ENCODE measurements at places on chromosomes 1 and 21.

GRCh38 chr1:93078986-93079654 lies at the start of gene MTF2:
Gene MTF2 (plus strand): TSS chr1:93079283. CDS start chr1:93079527, 244 bp downstream.
- DNase-seq = peak; percentile 99

- no peak for DNase-seq
Measured at GRCh38 chr1:230030122-230030821, 36.8 kb upstream of the GALNT2 start.

DNA sequence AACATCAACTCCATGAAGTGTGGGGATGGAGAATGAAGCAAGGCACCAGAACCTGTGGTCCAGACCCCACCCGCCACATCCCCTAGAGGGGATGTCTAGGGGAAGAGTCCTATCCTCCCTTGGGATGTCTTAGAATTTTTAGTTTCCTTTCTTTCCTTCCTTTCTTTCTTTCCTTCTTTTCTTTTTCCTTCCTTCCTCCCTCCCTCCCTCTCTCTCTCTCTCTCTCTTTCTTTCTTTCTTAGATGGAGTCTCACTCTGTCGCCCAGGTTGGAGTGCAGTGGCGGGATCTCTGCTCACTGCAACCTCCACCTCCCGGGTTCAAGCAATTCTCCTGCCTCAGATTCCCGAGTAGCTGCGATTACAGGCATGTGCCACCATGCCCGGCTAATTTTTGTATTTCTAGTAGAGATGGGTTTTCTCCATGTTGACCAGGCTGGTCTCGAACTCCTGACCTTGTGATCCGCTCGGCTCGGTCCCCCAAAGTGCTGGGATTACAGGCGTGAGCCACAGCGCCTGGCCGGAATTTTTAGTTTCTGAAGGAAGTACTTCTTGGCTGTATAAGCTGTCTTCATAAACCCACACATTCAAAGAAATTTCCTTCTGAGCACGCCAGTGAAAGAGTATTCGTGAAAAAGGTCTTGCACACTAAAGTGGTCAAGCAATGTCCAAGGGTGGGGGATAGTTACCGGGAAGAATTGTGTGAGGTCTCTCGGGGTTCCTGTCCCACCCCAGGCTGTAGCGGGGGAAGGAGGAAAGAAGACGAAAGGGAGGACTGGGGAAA lies 20.8 kb upstream of the LEFTY2 start:
- no peak for DNase-seq

DNA sequence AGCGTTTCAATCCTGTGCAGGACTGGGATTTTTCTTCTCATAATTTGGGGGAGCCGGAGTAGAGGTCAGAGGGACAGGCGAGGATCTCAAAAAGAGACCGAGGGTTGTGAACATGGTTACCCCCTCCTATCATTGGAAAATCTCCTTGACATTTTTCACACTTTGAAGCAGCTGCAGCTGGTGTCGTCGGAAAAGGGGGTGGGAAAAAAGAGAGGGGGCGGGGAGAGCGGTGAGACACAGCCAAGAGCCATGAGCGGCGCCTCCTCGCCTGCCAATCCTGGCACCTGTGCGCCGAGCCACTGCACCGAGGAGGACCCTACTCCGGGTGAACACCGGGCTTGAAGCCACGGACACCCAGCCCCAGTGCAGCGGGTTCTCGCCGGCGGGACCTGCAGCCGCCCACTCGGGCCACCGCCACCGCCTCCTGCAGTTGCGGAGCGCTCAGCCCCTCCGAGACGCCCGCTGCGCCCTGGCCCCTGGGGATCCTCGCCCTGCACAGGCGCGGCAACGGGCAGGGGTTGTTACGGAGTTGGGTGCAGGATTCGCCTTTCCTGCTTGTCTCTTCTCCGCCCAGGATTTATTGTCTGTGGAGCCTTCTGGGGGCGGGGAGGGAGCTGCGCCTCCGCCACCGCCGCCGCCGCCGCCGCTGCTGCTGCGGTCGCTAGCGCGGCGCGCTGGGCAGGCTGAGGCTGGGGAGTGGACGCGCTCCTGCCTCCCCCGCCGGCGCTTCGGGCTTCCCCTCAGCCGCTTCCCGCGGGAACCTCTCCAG lies at the start of gene LRRC7:
LRRC7 (plus strand) TSS at position 271 of the 769 bp plus-strand sequence. CDS start 718 bp downstream, outside the sequence.
- DNase-seq = peak; percentile 5

DNA sequence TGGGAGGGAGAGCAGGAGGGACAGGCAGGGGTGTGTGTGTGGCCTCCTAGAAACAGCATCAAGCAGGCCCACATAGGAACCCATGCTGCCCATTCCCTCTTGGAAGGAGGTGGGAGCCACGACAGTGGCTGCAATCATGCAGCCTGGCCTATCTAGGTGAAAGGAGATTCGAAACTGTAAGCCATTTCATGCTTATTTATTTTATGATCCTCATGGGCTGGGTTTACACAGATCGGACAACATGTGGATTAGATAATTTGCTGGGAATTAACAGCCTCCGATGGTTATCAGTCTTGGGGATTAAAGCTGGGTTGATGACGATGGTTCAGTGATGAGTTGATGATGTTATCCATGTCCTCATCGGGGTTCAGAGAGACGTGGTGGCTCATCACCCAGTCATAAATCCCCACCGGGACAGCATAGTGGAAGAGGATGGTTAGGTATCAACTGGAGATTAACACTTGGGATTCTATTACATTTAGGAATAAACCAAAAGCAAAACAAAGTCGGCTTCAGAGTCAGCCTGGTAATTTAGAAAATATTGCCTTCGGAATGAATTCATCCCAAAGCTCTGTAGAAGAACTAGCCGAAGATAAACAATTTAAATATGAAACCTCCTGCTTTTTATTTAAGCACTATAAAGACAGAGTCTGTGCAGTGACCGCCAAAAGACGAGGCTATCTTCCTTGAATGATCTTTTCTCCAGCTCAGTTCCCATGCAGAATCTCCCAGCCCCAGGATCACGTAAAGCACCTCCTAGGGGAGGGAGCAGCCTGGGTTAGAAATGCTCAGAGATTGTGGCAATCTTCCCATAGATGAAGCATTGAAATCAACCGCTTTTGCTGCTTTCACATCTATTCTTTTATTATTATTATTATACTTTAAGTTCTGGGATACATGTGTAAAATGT lies 252.8 kb downstream of the FOXD2 start:
- no peak for DNase-seq

- no peak for DNase-seq
Measured at GRCh38 chr1:40914927-40915569, 52.9 kb upstream of the CITED4 start.

GRCh38 chr21:45439901-45440461 lies 35.0 kb downstream of the COL18A1 start:
- no peak for DNase-seq

GRCh38 chr1:110684491-110684890 lies 9.8 kb upstream of the KCNA3 start:
- no peak for DNase-seq

DNA sequence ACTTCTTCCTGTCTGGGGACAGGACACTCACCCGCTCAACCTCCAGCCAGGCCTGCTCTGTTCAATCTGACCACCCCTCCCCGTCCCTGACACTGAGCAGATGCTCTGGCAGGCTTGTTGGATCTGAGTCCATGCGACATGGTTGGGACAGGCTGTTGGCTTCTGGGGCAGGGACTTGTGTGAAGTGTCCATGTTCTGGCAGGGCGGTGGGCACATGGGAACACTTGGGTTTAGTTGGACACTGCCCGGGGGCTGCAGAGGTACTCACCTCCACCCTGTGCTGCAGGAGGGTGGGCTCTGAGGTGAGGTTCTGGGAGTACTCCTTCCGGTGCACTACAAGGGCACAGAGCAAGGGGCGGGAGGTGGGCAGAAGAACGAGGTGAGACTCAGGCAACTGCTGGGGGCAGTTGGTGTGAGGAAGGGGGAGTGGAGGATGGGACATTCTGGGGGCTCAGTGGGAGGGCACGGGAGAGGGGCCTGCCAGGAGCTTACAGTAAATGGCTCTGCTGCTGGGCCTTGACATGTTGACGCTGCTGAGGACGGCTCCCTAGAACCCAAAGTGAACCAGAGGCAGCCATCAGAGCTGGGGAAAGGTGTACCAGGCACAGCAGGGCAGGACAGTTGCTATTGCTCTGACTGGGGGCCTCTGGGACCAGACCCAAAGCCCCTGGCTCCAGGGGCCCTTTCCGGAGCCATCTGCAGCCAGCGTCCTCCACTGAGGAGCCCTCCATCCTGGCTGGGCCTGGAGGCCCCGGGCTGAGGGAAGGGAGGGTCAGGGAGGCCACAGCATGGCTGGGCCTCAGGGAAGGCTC lies 2.3 kb downstream of the EPS8L3 start:
- DNase-seq = no peak

GRCh38 chr1:223531742-223532341 lies 133.7 kb downstream of the CAPN8 start:
- DNase-seq = peak; percentile 59

DNA sequence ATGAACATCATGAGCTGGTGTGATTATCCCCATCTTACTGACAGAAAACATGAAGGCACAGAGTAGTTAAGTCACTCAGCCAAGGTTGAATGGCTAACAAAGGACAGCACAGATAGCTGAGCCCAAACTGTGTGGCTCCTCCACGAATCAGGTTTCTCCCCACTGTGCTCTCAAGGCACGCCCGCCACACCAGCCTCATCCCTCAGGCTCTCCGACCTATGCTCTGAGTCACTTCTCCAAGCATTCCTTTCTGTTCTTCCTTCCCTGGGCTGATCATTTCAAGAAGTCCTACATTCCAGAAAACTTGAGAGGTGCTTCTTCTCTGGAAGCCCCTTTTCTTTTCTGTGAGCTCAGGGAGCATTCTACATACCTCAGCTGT lies 25.3 kb upstream of the SDC3 start:
- DNase-seq = no peak

DNA sequence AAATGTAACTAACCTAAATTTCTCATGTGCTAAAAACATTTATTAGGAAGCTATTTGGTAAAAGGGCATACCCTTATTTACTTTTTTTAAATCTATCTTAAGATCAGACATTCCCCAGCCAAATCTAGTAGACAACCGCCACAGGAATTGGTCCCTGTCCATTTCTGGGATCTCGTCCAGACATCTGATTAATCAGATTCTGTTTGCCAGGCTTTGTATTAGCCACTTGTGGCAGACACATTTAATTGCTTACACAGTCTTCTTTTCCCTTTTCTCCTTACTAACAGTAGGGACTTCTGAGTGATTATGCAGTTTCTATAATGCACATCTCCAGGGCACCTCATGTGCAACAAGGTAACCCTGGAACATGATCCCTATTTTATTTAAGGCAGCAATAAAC lies 449.0 kb upstream of the RGS18 start:
- DNase-seq = no peak

GRCh38 chr1:57101209-57101608 lies 135.4 kb upstream of the C8B start:
- DNase-seq = no peak

DNA sequence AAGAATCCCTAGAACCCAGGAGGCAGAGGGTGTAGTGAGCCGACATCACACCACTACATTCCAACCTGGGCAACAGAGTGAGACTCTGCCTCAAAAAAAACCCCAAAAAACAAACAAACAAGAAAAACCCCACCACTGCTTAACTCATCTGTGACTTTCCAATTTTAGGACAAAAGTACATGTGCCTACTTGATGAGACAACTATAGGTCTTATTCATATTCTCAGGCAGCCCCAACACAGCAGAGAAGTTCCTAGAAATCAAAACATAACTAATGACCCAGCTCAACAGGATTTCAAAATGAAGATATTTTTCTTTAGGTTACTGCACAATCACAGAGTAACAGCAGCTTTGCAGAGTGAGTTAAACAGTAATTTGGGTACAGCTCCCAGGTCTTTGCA lies 26.4 kb downstream of the TIAM1 start:
- DNase-seq = no peak

- DNase-seq = no peak
Measured at GRCh38 chr1:94929351-94930217, 2.7 kb upstream of the CNN3 start.

DNA sequence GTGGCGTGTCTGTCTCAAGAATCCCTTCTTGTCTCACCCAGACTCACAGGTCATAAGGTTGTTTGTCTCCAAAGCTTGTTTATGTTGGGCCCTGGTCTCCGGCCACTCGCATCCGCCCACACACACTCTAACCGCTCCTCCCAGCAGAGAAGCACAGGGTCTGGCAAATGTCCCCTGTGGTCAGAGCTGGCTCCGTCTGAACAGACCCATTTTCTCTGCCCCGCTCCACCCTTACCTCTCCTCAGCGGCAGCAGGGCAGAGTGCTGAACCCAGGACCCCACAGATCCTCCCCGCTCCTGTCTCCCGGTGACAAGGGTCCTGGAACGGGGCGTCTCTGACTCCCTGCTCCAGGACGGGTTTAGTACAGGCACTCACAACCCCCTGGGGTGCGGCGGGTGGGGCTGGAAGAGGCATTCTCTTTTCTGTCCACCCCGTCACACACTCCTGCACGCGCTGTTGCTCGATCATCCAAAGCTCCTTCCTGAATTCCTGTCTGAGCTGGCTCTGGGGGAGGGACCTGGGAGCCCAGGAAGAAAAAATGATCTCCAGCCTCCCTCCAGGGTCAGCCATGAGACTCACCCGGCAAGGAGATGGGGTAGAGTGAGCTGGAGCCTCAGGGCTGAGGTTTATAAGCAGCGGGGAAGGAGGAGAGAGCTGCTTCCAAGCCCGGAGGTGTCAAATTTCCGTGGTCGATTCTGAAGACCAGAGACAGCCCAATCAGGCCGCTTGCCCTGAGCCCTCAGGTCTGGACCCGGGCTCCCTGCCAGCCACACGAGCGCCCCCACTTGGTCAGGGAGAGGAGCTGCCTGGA lies at the start of gene S100A13:
S100A13 (minus strand) TSS at position 602 of the 811 bp plus-strand sequence. CDS start 1,033 bp downstream, outside the sequence.
- peak; percentile 91 for DNase-seq

DNA sequence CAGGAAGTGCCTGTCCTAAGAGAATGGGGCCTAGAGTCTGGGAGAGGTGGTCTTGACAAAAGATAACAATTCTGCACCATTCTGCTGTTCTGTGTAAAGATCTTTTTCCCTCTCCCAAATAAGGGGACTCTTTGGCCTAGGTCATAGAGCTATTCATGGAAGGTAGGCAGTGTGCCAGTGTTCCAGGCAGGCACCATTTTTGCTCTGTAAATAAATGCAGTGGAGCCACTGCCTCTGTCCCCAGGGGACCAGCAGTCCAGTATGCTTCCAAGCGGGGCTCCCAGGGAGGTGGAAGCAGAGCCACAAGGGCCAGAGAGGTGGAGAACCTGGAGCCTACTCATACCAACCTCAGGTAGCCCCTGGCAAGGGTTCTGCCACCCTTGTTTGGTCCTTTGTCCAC lies 25.9 kb downstream of the KCNA2 start:
- no peak for DNase-seq

- peak; percentile 40 for DNase-seq
Measured at GRCh38 chr1:214363386-214363785, 82.4 kb downstream of the SMYD2 start.

- DNase-seq = no peak
Measured at GRCh38 chr21:27674041-27674615, 707.2 kb upstream of the ADAMTS5 start.

DNA sequence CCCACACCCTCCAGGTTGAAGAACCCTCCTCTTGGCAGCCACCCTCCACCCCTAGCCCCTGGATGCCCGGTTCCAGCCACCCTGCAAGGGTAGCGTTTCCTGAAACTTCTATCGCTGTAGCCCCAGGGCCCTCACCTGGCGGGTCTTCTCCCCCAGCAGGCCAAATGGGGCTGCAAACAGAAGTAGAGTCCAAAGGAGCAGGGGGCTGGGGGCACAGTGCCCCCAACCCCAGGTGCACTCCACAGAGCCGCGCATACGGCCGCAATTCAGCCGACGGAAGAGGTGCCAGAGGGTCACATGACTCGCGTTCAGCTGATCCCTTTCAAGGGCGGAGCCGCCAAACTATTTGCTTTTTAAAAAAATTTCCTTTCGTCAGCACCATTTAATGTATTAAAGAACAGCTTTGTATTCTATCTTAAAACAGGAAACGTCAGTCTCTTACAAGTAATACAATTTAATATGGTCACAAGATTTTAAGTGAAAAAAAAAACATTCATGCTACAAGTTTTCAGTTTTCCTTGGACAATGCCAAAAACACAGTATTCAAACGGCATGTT lies at the start of gene GLMP:
GLMP (minus strand) TSS at position 289 of the 557 bp plus-strand sequence; CDS start at position 255, 34 bp downstream.
- DNase-seq = peak; percentile 77

GRCh38 chr1:243343970-243344937 lies 88.4 kb downstream of the SDCCAG8 start:
- peak; percentile 52 for DNase-seq
